SJSA1 (cell line): ENCODE measurements at places on chromosomes 6 and 20.

GRCh38 chr6:109342911-109343310, 39.4 kb downstream of the CD164 start:
- DNase-seq = no peak

DNA sequence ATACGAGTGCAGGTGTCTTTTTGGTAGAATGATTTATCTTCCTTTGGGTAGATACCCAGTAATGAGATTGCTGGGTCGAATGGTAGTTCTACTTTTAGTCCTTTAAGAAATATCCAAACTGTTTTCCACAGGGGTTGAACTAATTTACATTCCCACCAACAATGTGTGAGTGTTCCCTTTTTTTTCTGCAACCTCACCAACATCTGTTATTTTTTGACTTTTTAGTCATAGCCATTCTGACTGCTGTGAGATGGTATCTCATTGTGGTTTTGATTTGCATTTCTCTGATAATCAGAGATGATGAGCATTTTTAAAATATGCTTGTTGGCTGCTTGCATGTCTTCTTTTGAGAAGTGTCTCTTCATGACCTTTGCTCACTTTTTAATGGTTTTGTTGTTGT, 1.9 kb upstream of the ZNF831 start:
- DNase-seq = no peak

- DNase-seq = no peak
Measured at GRCh38 chr20:59005523-59006166, 1.4 kb downstream of the CTSZ start.

DNA sequence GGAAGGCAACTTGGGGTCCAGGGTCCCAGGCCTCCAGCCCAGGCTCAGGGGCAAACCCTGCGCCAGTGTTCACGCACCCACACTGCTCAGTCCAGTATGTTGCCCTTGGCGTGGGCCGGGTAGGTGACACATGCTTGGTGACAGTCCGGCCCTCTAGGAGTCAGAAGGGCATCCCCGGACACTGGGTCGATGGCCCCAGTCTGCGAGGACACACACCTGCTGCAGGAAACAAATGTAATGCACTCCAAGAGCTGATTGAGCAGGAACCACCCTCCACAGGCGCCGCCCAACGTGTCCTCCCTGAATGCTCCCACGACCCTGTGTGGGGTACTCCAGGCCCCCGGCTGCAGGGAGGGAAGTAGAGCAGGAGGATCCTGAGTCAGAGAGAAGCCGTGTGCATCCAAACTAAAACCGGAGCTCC, 160.7 kb downstream of the DLL1 start:
- DNase-seq = peak; percentile 33

DNA sequence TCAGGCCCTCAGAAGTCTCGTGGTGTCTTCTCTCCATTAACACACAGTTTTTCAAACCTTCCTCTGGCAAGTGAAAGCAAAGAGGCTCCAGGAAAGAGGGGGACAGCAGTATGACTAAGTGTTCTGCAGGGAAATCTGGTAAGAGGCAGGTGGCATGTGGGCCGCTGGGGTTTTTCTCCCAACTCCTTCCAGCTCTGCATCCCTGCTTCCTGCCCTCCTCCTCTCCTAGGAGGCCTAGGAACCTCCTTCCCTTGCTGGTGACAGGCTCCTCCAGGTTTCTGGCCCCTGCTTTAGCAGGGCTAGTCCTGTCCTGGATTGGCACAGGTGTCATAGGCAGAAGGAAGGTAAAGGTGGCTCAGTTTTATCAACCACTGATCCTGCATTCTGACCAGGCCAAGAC, 7.6 kb upstream of the ITCH start:
- no peak for DNase-seq

GRCh38 chr20:5222919-5223634, 93.7 kb downstream of the PROKR2 start:
- DNase-seq = peak; percentile 37

DNA sequence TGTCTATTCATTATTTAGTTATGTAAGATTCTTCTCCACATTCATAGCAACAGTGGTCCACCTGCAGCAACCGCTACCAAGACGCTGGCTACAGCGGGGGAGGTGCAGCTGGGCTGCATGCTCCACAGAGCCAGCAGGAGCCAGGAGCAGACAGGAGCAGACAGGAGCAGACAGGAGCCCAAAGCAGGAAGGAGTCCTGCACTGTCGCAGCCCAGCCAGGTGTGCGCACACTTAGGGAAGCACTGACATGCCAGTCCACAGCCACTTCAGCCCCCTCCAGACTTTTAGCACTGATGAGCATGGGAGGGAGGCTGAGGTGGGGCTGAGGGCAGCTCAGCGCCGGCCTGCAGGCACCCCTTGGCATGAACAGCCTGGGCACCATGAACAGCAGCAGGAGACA, 19.6 kb downstream of the KIF16B start:
- DNase-seq = no peak

GRCh38 chr6:1131285-1132079, 180.4 kb upstream of the FOXQ1 start:
- DNase-seq = peak; percentile 82

- no peak for DNase-seq
Measured at GRCh38 chr20:35467339-35468224, 12.2 kb downstream of the CEP250 start.

DNA sequence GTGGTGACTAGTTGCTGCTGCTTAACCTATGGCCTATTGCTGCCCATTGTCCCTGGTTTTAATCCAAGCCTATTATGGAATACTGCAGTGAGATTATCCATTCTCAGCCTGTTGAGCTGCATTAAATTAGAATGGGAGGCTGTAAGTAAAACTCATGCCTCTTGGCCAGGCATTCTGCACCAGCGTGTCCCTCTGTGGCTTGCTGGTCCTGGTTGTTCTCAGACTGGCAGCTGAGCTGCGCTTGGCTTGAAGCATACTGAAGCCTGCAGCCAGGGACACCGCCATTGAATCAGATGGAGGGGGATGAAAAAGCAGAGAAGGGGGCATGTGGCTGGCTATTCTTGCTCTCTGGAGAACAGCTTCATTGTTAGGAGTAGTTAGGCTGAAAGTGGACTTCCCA, 15.6 kb downstream of the LRRN4 start:
- no peak for DNase-seq

DNA sequence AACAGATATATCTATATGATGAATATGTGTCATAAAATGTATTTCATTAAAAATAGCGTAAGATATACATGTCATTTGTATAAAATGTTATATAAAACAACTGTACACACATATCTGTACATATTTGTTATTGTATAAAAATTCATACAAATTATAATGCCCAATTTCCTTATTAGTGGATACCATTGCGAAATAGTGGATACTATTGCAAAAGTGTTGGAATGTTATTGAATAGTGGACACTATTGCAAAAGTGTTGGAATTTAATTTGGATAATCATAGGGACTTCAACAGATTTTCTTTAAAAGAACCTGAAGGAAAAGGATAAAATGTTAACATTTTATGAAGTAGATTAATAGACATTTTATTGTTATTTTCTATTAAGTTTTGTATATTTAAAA, 487.4 kb downstream of the HAO1 start:
- DNase-seq = no peak

DNA sequence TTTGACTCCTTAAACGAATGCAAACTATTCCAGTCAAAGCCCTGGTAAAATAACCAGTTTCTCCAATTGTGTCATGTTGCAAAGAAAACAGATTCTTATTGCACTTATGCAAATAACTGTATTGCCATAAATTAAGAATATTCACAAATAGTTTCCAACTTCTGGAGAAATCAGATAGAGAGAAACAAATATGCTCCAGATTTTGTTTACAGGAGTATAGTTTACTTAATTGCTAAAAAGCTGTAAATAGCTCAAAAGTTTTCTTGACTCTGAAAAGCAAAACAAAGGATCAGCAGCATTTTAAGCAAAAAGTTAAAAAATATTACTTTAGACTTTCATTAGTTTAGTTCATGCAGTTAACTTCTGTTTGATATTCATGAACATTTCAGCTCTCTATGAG, 304.2 kb downstream of the PACRG start:
- DNase-seq = no peak

DNA sequence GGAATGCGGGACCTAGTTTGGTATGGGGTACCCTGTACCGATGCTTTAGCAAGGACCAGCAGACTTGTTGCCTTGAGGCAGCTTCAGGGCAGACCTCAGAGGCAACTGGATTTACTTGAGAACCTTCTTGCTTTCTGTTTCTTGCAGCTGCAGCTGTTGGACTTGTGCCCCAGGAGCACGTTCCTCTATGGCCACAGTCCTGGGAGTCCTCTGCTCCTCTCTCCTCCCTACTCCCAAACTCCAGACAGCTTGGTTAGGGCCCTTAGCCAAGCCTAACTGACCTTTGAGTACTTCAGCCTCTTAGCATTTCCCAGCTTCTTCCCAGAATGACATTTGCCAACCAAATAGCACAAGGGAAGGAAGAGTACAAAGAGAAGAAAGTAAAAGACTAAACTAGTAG, 34.7 kb downstream of the GHRH start:
- DNase-seq = no peak

GRCh38 chr6:139392794-139393193, 18.3 kb upstream of the CITED2 start:
- DNase-seq = no peak

- DNase-seq = no peak
Measured at GRCh38 chr6:17474289-17474688, 80.9 kb downstream of the CAP2 start.

DNA sequence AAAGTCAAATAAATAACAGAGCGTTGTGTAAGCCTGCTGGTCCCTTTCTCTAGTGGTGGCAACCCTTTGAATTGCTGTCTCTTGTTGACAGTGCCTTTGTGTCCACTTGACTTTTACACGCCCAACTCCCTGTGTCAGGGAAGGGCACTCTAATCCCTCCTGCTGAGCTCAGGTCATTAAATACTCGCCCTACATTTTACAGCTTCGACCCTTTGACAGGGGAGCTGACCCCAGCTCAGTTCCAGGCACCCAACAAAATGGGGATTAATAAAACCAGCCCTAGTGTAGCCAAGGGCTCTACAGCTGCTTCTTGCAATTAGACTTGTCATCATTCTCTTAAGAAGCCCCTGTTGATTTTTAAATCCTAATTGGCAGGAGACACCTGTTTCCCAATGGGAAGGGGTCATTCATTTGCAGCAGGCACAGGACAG, 308.2 kb downstream of the EYA4 start:
- no peak for DNase-seq

DNA sequence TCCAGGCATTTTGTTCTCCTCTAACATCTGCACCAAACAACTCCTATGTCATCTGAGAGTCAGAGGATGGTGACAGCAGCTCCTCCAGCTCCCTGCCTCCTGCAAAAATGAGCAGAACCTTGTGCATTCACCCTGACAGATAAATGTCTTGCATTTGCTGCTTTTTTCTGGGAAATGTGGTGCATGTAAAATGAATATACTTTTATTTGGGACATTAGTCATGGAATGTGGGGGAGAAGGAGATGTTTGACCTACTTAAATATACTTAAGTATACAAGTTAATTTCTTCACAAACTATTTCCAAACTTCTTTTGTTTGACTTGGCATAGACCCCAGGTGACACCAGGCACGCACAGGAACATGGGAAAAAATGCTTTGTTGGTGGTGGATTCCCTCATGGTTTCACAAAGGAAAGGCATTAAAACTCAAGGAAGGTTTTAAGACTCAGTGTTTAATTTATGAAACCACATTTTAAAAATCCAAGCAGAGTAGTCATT, 181.8 kb upstream of the MCHR2 start:
- DNase-seq = peak; percentile 76

- no peak for DNase-seq
Measured at GRCh38 chr20:53608071-53608455, 14.4 kb upstream of the ZNF217 start.

- DNase-seq = no peak
Measured at GRCh38 chr20:2879146-2879545, 5.9 kb downstream of the PTPRA start.

DNA sequence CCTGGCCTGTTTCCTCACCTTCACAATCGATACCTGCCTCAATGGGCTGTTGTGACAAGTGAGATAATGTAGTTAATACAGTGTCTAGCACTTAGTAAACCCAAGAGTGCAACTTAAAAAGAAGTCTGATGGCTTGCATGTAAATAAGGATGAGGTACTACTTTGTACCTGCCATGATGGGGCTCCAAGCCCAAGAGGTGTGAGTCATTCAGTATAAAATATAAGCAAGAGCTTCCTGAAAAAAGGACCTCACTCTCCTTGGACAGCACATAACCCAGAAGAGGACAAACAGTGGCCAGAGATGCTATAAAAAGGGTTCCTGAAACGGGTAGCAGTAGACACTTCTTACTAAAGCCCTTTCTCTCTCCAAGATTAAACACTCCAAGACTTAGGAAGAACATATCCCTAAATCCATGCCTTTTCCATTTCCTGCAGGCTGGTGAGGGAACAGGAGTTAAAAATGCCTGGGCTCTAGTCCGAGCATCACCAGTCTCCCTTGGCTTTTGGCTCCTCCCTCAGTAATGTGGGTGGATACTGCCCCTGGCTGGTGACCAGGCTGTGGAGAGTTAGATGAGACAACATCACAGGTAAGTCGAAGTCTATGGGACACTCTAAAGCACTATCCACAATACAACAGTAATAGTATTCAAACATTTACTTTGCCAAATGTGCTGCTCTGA, 4.3 kb downstream of the UBE2V1 start:
- DNase-seq = no peak

GRCh38 chr6:42338744-42339222, 112.9 kb downstream of the TRERF1 start:
- peak; percentile 98 for DNase-seq

- no peak for DNase-seq
Measured at GRCh38 chr6:157462956-157463742, 82.2 kb downstream of the ZDHHC14 start.

DNA sequence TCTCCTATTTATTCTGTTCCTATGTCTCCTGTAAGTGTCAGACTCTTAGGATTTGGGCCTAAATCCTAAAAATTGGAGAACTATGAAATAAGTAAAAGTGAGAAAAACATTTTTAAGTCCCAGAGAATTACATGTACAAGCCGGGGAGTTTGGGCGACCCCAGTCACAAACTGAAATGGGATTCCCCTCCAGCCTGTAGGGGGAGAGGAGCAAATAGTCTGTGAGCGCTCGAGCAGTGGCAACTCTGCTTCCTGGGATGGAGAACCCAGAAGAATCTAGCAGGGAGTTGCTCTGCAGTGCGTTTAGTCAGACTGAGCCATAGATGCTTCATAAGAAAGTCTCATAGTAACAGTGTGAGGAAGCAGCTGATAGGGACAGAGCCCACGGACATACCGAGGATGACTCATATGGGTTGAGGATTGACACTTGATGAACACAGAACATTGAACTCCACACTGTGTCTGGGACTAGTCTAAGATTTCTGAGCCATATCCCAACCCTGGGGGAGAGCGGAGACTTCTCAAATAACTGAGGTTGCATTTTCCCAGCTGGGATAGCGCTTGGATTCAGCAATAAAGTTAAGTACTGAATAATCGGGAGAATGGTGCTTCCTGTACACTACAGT, 437.2 kb downstream of the BCKDHB start:
- peak; percentile 49 for DNase-seq

- no peak for DNase-seq
Measured at GRCh38 chr6:14464055-14464454, 346.5 kb downstream of the CD83 start.

GRCh38 chr6:170258407-170258806, 32.5 kb downstream of the DLL1 start:
- DNase-seq = no peak

- DNase-seq = no peak
Measured at GRCh38 chr20:52105442-52106422, 85.8 kb downstream of the ZFP64 start.
